ENCODE measurements at places on chromosomes 4 and X.

DNA sequence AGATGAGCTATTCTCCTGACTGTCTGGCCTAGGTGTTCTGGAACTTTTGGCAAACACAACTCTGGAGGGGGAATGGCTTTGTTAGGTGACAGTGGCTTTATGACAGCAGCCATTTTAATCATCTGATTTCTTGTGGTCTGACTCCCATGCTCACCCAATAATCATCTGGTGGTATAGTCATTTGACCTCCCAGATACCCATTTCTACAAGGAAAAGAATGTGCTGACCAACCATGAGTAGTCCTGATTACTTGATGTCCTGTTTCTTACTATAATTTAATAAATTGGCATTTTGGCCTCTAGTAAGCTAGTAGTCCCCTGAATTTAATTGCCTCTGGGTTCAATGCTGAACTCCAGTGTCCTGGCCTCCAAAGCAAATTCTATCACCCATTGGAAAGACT lies 109.9 kb upstream of the DUSP21 start:
- no peak for DNase-seq

- DNase-seq, result no peak
Measured at GRCh38 chr4:102687373-102687981, 73.3 kb downstream of the MANBA start.

DNA sequence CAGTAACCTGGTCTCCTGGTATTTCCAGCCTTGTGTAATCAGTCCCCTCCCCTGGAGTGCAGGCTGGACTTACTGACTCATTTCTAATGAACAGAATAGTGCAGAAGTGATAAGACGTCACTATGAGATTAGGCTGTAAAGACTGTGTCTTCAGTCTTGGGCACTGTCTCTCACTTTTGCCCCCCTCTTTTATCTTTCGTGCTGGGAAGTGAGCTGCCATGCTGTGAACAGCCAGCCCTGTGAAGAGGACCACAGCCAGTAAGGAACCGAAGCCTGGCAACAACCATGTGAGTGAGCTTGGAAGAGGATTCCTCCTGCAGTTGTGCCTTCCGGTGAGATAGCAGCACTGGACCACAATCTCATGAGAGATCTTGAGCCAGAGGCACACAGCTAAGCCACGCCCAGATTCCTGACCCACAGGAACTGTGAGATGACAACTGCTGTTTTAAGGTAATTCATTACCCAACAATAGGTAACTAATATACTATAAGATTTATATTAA lies 67.5 kb upstream of the GPR34 start:
- DNase-seq, result no peak

- DNase-seq, result no peak
Measured at GRCh38 chr4:73725985-73726384, 14.4 kb upstream of the CXCL8 start.

DNA sequence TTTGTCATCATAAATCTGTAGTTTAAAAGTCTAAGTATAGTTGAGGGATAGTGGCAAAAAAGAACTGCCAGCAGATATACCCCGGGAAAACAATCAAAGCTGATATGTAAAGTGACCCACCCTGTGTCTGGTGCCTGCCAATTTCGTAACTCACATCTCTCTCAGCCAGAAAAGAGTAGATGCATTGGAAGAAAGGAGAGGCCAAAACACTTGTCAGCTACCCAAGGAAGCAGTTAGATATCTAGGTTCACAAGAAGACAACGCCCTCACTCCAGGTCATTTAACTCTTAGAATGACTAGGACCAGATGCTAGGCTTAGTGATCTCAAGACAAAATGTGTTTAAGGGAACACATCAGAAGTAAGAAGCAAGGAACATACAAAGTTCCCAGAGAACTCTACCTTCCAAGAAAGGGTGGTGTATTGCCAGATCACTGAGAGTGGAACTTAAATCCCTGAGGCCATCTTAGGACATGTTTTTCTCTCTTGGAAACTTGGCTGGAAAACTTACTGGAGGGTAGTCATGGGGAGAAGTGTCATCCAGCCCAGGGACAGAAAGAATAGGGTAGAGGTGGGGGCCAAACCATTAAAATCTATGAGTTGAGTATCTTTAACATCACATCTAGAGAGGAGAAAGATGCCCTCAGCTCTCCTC lies 125.9 kb downstream of the SHISA3 start:
- no peak for DNase-seq

DNA sequence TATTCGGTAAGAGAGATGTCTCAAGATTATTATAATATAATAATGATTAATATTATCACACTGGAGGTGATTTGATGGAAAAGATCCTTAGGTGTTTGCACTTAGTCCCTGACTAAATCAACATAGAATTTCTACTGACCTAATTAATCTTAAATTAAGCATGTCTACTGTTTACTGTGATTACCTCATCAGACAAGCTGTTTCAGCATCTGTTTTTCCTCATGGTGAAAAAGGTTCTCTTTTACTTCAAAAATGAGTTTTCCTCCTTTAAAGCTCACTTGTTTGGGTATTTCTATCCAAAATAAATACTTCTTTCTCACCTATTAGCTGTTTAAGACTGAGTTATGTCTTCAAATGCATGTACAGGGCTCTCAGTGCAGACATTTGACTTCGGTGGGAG lies 407.8 kb downstream of the NKX6-1 start:
- no peak for DNase-seq

GRCh38 chr4:8773124-8773931 lies 98.3 kb downstream of the HMX1 start:
- DNase-seq, result no peak

DNA sequence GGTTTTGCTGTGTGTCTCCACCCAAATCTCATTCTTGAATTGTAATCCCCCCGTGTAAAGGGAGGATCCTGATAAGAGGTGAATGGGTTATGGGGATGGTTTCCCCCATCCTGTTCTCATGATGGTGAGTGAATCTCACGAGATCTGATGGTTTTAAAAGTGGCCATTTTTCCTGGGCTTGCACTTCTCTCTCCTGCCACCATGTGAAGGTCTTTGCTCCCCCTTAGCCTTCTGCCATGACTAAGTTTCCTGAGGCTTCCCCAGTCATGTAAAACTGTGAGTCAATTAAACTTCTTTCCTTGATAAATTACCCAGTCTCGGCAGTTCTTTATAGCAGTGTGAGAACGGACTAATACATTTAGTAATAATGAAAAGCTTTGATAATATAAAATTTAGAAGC lies 46.9 kb downstream of the ANTXR2 start:
- DNase-seq, result no peak

GRCh38 chr4:13368217-13368616 lies 115.9 kb downstream of the RAB28 start:
- DNase-seq, result no peak

DNA sequence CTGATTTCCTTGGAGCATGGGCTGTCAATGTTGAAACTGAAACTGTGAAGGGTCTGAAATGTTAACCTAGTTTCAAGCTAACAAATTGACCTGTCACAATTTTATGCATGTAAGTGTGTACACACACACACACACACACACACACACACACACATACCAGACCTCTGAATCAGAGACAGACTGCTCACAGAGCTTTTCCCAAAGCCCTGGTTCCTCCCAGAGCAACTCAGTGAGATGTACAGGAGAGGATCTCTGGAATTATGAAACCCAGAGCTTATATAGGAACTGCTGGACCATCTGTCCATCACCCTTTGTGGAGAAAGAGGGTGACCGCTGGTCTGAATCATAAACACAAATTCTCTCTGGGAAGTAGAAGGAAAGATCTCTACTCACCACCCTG lies 228.1 kb upstream of the PRPS2 start:
- no peak for DNase-seq

DNA sequence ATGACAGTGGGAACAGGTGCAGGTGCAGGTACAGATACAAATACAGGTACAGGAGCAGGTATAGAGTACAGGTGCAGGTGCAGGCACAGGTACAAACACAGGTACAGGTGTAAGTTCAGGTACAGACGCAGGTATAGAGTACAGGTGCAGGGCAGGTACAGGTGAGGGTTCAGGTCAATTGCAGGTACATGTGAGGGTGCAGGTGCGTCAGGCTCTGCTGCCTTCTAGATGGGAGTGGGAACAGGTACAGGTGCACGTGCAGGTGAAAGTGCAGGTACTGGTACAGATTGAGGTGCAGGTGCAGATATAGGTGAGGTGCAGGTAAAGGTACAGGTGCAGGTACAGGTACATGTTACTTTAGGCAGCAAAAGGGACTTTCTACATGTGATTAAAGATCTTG lies 85.7 kb downstream of the CRLF2 start:
- DNase-seq, result no peak

GRCh38 chr4:87962398-87963146 lies 12.9 kb upstream of the SPP1 start:
- DNase-seq, result no peak

- no peak for DNase-seq
Measured at GRCh38 chrX:17759990-17760389, 22.7 kb downstream of the SCML1 start.

DNA sequence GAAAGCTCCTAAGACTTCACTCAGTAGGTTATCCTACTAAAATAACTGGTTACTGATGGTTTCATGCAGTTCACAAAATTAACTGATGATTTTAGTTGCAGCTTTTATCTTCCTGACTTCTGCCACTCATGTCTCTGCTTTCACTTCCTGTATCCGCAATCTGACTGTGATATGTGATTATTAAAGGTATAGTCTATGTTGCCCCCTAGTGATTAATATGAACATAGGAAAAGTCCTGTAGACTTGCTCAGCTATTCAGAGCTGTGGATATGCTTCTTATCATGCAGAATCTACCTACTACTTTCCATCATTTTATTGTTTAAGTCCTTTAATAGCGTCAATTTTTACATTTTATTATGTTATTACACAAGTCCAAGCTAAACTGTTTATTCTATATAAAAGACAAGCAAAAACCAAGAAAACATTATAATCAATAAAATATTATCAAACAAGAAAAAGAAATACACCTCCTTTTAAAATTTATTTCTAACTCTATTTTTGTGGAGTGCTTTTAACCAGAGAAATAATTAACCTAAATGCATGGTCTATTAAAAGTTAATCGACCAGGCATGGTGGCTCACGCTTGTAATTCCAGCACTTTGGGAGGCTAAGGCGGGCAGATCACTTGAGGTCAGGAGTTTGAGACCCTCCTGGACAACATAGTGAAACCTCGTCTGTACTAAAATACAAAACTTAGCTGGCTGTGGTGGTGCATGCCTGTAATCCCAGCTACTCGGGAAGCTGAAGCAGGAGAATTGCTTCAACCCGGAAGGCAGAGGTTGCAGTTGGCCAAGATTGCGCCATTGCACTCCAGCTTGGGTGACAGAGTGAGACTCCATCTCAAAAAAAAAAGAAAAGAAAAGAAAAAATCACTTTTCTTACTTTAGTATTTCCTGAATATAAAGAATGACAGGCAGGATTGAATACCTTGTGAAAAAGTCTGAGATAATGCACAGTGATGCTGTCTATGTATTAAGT lies 40.4 kb upstream of the TLR2 start:
- DNase-seq, result no peak

DNA sequence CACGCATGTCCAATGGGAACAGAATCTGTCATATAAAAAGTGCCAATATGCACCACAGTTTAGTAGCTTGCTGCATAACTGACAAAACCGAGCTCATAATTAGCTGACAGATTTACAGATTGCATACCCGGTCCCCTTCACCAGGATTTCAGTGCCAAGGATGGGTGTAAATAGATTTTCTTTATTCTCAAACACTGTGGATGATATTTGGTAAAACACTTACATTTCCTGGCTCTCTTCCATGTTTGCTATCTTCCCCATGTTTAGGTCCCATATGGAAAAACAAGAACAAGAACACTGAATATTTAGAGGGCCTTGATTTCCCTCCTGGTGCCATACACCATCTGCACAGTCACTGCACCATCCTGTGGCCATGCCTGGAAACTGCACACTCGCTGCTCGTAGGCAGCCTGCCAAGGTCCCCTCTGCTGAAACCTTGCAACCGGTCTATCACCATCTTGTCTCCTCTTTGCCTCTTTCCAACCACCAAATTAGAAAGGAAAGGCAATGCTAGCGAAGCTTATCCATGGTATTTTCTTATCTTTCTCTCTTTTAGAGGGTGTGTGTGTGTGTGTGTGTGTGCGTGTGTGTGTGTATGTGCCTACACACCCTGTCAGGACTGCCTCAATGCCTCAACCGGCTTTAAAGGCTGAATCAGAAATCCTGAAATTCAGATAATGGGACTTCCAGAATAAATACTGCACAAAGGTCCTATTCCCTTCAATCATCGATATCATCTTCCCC lies 124.2 kb upstream of the MBNL3 start:
- DNase-seq, result peak; percentile 11

- no peak for DNase-seq
Measured at GRCh38 chr4:185722029-185722316, 90.0 kb downstream of the SORBS2 start.

GRCh38 chrX:41824551-41824950 lies 98.8 kb downstream of the CASK start:
- no peak for DNase-seq

- no peak for DNase-seq
Measured at GRCh38 chr4:159366966-159367780, 264.3 kb downstream of the RAPGEF2 start.

DNA sequence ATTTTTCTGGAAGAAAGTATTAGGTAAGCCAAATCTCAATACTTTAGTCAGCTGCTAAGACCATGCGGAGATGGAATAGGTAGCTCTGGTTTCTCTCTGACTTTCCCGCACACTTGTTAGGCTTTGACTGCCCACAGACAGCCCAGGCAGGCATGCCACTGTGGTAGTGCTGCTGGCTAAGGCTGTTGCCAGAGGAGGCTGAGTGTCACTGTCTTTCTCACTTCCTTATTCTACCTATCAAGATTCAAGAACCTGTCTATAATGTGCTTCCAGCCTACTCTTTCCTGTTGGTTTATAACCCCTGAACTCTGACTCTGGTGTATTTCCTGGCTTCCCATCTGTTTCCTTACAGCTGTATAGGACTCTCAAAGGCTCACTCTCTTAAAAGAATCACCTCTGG lies 81.8 kb upstream of the TRPC5 start:
- DNase-seq, result no peak

DNA sequence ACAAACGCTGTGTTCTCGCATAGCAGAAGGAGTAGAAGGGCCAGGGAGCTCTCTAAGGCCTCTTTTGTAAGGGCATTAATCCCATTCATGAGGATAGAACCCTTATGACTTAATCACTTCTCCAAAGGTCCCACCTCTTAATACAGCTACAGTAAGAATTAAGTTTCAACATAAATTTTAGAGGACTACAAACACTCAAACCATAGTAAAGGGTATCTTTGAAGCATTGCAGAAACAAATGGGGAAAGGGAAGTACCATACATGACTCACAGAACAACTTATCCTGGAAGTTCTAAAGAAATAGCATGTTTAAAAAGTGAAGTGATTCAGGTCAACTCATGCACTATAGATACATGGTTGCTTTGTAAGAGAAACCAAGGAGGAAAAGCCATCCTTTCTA lies 680.8 kb downstream of the RPA4 start:
- DNase-seq, result no peak

DNA sequence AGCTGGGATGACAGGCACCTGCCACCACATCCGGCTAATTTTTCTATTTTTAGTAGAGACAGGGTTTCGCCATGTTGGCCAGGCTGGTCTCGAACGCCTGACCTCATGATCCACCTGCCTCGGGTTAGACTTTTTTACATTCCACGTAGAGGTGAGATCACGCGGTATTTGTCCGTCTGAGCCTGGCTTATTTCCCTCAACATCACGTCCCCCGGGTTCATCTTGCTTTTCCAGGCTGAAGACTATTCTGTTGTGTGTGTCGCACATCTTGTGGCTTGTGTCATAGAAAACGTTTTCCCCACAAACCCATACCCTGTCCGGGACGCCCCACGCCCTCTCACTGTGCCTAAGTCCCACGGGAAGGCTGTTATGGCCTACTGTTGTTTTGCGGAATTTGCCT lies 185.3 kb downstream of the CRLF2 start:
- no peak for DNase-seq

Data from T-cell (primary cell).